ENCODE measurements at places on chromosomes 11 and 22.

DNA sequence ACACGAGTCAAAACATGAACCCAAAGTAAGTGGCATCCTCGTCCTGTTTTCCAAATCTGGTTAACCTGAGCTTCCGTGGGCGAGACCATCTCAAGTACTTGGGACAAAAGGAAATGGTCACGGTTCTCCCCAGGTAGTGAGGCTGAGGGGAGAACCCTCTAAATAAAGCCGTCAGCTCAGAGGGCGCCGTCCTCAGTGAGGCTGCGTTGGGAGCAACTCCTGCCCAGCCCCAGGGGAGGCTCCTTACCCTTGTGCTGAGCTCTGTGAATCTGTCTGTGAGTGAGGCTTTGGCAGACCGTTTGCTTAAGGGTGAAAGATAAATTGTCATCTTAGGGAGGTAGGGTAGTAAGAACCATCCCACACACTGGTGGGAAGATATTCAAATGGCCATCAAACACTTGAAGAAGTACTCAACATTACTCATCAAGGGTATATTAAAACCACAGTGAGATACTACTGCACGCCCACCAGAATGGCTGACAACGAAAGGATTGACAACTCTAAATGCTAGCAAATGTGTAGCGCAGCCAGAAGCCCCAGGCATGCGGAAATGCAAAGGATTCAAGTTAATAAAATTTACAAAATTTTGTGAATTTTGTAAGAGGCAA lies 321.0 kb downstream of the TBC1D22A start:
- no peak for DNase-seq

GRCh38 chr11:100593291-100593690 lies 93.8 kb upstream of the ARHGAP42 start:
- DNase-seq: no peak

- no peak for DNase-seq
Measured at GRCh38 chr11:113315811-113316210, 1.4 kb downstream of the TTC12 start.

DNA sequence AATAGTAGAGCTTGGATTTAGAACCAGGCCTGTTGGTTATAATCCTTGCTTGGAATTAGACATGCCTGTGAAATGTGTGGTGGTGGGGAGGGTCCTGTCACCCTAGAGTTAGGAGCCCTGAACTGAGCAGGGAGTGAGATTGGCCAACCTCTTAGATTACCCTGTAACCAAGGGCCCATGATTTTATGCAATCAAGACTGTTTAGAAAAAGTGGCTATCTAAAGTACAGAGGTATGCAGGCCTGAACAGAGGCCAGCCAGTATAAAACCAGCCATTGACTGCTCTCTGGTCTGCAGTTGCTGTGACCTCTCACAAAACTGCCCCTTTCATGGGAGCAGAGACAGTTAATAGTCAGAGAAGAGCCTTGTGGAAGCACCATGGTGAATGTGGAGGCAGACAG lies 36.2 kb downstream of the SERPINH1 start:
- DNase-seq: no peak

DNA sequence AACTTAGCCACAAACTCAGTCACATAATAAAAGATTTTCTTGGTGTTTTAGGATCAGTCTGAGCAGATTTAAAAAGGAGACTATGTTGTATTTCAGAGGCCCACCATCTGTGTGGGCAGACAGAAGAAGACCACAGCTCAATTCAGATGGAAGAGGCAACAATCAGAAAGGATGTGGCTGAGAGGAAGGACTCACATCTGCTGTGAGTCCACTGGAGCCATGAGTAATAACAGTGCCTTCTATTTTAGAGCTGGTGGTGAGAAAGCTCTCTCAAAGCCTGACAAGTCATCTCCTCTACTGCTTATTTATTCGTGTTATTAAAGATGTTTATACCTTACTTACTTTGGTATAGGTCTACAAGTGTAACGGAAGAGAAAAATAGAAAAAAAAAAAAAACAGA lies 357.2 kb downstream of the OPCML start:
- no peak for DNase-seq

DNA sequence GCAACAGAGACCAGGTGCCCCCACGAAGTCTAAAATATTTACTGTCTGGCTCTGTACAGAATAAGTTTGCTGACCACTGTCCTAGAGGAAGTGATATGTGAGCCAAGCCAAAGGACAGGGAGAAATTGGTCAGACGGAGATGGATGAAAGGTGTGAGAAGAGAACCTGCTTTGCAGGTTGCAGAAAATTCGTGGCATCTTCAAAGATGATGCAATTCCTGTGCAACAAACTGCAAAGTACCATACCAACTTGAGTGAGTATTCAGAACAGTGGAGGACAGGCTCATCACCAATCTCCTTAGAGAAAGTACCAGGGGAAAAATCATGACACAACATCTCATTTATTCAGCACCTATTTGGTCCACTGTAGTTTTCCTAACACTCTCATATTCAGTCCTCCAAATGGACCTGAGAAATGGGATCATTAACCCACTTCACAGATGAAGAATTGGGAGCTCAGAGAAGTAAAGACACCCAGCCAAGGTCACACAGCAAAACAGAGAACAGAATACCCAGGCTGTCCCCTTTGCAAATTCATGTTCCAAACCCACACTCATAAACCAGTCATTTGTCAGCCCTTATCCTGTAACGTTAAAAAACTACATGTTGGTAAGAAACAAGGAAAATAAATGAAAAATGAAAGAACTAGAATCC lies 536.8 kb downstream of the MIAT start:
- no peak for DNase-seq

GRCh38 chr11:46710821-46711269 lies 8.2 kb upstream of the F2 start:
- DNase-seq: no peak

- no peak for DNase-seq
Measured at GRCh38 chr11:113201054-113201818, 113.1 kb upstream of the TTC12 start.

GRCh38 chr11:63470311-63470710 lies 20.7 kb downstream of the PLAAT5 start:
- DNase-seq: no peak

- no peak for DNase-seq
Measured at GRCh38 chr11:17479284-17480214, 2.9 kb upstream of the ABCC8 start.

GRCh38 chr11:71131861-71132260 lies 120.5 kb downstream of the SHANK2 start:
- no peak for DNase-seq

Measured in stimulated activated CD4-positive, alpha-beta T cell treated with anti-CD3 and anti-CD28 coated beads, Interleukin-1b, Interleukin-23, amount 100 ng/mL, for 1 hour (primary cell).